ENCODE measurements at places on chromosomes 5 and 9. TPM values are rescaled to one million over a fixed set of nuclear protein-coding genes. Genes with fewer than 3 reads are reported as not detected.

DNA sequence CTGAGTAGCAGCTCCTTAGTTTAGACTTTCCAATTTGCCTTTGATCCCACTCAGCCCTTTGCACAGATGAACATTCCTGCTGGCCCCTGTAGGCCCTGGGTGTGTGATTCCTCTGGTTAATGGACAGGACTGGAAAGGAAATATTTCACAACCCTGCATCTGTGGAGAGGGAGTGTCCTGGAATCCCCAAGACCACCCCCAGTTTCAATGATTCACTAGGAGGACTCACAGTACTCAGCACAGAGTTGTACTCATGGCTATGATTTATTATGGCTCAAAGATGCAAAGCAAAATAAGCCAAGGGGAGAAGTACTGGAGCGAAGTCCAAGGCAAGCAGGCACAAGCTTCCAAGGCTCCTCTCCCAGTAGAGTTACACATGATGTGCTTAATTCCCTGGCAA, 42.4 kb upstream of the TJP2 start:
- DNase-seq = peak; percentile 97

- DNase-seq = no peak
These were observed 94.9 kb upstream of the MINAR2 start for GRCh38 chr5:129653057-129653375.

Gene STOM
- total RNA-seq = 118 TPM

GRCh38 chr5:151413800-151414199, 33.6 kb upstream of the SLC36A1 start:
- no peak for DNase-seq

DNA sequence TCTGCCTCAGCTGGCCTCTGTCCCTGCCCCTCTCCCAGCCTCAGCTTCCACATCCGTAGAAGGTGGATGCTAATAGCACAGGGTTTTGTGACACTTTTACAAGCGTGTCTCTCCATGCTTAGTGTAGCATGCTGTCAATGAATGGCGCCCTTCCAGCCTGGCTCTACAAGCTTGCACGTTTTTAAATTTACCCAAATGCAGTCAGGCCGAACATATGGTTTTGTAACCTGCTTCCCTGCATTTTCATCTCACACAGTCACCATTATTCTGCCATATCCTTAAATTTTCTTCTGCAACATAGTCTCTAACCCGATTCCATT, 28.8 kb downstream of the FAM163B start:
- no peak for DNase-seq

DNA sequence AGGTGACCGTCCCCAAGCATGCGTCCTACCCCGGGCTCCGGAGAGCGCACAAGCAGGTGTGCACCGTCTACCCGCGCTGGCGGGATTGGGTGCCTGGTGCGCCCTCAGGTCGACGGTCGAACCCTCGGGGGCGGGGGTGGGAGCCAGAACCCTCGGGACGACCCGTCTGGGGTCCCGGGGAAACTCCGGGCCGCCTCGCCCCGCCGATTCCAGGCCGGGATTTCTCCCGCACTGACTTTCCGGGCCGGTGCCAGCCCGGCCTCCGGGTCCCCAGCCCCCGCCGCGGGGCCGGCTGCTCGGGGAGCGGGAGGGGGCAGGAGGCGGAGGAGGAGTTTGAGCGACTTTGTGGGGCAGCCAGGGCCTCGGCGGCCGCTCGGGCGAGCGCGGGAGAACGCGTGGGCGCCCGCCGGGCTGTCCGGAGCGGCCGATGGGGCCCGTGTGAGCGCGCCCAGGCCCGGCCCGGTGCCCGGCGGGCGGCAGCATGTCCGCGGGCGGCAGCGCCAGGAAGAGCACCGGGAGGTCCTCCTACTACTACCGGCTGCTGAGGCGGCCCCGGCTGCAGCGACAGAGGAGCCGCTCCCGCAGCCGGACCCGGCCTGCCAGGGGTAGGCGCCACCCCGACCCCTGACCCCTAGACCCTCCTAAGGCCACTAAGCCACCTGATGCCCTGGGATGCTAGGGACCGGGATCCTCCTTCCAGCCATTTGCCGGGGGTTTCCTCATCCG, at the start of gene DAB2IP:
DAB2IP (plus strand) TSS at position 340 of the 726 bp plus-strand sequence; CDS start at position 482, 142 bp downstream.
- DNase-seq = peak; percentile 34

- no peak for DNase-seq
These were observed 8.3 kb downstream of the C1QTNF3 start for GRCh38 chr5:34034534-34035327.

- no peak for DNase-seq
These were observed 10.3 kb downstream of the SOHLH1 start for GRCh38 chr9:135689011-135689410.

DNA sequence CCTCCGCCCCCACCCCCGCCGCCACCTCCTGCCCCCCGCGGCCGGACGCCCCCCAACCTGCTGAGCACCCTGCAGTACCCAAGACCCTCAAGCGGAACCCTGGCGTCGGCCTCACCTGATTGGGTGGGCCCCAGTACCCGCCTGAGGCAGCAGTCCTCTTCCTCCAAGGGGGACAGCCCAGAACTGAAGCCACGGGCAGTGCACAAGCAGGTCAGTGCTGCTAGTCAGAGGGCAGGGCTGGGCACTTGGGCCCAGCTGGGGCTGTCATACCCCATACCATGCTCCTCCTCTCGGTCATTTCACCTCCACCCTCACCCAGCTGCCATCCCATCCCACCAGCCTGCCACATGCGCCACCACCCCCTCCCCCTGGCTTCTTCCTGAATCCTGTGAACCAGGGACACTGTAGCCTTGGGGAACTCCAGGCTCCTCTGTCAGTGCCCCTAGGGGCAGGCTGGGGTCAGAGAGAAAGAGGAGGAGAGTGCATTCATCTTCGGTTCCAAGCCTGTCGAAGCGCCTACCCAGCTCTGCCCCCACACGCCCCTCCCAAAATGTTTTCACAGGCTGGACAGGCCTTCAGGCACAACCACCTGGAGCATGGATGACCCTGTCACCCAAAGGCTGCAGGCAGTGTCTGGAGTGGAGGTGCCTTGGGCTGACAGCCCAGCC, 122.0 kb downstream of the DAB2IP start:
- no peak for DNase-seq

Gene SMIM3
- 49.9 TPM for total RNA-seq

DNA sequence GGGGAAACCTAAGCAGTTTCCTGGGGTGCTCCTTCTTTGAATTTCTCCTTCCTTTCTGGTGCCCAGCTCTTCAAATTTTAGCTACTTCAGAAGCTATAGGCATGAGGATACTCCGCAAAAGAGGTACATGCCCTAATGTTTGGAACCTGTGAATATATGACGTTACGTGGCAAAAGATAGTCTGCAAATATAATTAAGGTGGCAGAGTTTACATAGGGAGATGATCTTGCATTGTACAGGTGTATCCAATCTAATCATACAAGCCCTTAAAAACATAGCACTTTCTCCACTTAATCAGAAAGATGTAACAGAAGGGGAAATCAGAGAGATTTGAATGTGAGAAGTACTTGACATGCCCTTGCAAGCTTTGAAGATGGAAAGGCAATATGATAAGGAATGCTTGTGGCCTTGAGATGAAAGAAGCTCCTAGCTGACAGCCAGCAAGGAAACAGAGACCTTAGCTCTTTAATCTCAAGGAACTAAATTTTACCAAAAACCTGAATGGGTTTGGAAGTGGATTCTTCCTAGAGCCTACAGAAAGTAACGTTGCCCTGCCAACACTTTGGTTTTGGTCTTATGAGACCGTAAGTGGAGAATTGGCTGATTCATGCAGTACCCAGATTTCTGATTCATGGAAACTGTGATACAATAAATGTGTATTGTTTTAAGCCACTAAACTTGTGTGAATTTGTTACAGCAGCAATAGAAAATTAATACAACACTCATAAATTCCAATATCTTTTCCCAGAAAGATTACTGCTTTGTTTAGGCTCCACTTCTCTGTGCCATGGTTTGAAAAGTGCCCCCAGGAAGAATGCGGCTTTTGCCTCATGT, 268.4 kb downstream of the FAM170A start:
- no peak for DNase-seq

DNA sequence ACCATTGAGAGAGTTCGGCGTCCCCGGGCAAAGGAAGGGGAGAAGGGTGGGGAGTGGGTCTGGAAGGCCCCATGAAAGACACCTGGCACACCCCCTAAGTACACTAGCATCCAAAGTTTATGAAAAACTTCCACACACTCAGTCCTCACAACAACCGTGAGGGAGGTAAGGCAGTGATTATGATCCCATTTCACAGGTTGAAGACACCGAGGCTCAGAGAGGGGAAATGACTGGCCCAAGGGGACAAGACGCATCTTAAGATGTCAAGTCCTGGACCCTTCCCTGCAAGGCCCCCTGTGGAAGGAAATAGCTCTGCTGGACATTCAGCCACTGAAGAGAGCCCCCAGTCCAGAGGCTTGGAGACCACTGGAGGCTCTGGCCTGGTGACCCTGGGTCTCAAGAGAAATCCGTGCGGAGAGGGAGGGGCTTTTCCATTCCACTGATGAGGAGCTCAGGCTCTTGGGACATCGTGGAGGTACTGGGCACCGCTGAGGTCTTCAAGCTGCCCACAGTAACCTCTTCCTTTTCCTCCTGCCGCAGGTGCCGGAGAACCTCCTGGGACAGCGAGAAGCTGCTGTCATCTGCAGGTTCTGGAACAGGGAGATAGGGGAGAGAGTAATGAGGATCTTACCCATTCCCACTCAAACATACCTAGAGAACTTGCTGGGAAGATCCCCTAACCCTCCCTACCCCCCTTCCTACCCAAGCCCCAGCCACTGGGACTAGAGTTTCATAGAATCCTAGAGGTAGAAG, 5.2 kb downstream of the SMIM33 start:
- no peak for DNase-seq

DNA sequence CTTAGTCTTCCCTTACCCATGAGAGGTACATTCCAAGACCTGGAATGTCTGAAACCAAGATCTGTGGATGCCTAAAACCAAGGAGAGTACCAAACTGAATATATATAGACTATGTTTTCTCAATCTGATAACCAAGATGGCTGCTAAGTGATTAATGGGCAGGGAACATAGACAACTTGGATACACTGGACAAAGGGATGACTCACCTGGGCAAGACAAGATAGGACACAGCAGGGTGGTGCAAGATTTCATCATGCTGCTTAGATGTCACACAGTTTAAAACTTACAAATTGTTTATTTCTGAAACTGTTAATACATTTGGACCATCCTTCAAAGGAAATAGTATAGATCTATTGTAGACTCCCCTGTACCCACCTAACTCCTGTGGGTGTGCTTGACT, 130.9 kb downstream of the HTR1A start:
- DNase-seq = no peak

Gene GLRA1
- total RNA-seq = not detected

DNA sequence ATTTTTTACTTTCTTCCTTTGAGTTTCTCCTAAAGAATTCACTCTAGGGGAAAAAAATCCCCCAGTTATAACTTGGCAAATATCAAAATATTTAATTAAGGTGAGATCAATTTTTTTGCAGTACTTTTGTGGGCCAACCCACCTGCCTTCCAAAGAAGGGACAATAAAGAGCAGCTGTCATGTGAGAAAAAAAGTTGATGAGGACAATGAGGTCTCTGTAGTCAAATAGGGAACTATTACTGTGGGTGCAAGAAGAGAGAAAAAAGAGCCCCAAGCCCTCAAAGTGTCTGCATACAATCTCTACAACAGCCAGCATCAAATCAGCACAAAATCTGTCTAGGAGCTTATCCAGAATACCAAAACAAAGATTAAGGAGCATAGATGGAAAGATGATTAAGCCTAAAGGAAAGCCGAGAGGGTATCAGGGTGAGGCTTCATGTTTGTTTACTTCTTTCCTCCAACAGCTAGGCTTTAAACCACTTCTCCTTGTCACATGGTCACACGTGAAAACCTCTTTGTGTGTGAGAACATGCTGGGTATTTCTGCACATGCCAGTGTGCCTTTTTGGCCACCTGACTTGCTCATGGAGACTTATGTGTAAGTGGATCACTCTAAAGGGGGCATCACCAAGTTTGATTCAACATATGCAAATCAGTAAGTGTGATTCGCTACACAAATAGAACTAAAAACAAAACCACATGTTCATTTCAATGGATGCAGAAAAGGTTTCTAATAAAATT, 19.2 kb upstream of the FYB1 start:
- no peak for DNase-seq

Gene BHMT2
- total RNA-seq = 34.5 TPM

GRCh38 chr5:2752059-2752820, 763 bp upstream of the IRX2 start:
- DNase-seq = no peak

- peak; percentile 5 for DNase-seq
These were observed 44.4 kb downstream of the PARP8 start for GRCh38 chr5:50710838-50711237.

GRCh38 chr5:61151893-61152292, 10.4 kb downstream of the SMIM15 start:
- DNase-seq = no peak

GRCh38 chr5:180832638-180833068, 28.4 kb downstream of the ZFP62 start:
- no peak for DNase-seq

- peak; percentile 64 for DNase-seq
These were observed 534 bp downstream of the ERP44 start for GRCh38 chr9:100098046-100098886.

Gene CDO1
- 0.32 TPM for total RNA-seq

- DNase-seq = no peak
These were observed 218.9 kb downstream of the TARS1 start for GRCh38 chr5:33659526-33660169.

Gene BARX1
- not detected for total RNA-seq

DNA sequence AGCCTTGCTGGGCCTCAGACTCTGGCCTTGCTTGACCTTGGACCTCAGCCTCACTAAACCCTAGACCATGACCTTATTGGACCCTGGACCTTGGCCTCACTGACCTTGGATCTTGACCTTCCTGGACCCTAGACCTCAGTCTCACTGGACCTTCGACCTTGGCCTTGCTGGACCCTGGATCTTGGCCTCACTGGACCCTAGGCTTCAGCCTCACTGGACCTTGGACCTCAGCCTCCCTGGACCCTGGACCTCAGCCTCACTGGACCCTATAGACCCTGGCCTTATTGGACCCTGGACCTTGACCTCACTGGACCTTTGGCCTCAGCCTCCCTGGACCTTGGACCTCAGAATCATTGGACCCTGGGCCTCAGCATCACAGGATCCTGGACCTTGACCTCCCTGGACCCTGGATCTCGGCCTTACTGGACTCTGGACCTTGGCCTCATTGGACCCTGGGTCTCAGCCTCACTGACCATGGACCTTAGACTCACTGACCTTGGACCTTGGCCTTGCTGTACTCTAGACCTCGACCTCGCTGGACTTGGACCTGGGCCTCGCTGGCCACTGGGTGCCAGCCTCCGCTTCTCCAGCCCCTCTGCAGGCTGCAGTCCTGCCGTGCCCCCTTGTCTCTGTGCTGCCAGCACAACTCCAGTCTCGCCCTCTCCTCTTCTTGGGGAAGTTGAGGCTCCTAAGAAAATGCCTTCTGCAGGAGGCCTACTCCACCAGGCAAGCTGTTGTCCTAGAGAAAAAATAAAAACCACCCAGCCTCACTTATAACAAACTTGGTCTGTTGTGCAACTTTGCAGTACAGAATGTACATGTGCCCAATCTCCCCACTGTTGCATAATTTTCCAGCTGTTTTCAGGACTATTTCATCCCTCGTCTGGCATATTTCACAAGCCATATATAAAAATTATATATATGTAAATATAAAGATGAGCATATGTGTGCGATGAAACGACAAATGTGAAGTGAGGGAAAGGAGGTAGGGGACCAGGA, 11.0 kb upstream of the ADAMTS2 start:
- peak; percentile 95 for DNase-seq

GRCh38 chr5:84292788-84293653, 91.7 kb downstream of the EDIL3 start:
- DNase-seq = no peak

Gene FYB1
- not detected for total RNA-seq

All from fibroblast of villous mesenchyme (primary cell).